ENCODE measurements at places on chromosomes 2 and 18.

- DNase-seq: no peak
These were observed 42.1 kb downstream of the ZC3H6 start for GRCh38 chr2:112317303-112318158.

DNA sequence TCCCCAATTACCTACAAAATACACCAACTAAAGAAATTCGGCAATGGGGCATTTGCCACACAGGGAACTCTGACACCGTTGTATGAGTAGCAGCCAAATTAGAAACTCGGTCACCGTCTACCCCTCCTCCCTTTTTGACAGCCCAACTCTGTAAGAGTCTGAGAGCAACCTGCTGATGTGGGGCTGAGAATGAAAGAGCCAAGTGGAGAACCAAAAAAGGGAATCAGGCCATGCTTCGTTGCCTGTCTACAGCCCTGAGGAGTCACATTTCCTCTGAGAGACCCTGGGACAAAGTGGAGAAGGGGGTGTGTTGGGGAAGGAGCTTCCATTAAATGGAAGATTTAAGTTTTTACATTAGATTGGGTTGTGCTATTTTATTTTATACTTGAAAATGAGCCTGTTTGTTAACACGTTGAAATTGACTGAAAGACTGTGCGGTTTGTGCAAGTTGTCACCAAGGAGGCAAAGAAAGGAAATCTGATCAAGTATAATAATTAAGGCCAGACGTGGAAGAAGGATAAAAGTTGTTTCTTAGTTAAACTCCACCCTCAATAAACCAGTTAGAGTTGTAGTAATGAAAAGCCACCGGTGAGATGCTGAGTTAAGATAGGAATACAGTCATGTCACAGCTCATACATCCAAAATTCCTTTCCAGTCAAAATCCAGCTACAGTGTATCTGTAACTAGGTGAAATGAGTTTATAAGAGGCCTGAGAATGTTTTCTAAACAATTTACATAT lies 131.7 kb upstream of the CREB1 start:
- no peak for DNase-seq

DNA sequence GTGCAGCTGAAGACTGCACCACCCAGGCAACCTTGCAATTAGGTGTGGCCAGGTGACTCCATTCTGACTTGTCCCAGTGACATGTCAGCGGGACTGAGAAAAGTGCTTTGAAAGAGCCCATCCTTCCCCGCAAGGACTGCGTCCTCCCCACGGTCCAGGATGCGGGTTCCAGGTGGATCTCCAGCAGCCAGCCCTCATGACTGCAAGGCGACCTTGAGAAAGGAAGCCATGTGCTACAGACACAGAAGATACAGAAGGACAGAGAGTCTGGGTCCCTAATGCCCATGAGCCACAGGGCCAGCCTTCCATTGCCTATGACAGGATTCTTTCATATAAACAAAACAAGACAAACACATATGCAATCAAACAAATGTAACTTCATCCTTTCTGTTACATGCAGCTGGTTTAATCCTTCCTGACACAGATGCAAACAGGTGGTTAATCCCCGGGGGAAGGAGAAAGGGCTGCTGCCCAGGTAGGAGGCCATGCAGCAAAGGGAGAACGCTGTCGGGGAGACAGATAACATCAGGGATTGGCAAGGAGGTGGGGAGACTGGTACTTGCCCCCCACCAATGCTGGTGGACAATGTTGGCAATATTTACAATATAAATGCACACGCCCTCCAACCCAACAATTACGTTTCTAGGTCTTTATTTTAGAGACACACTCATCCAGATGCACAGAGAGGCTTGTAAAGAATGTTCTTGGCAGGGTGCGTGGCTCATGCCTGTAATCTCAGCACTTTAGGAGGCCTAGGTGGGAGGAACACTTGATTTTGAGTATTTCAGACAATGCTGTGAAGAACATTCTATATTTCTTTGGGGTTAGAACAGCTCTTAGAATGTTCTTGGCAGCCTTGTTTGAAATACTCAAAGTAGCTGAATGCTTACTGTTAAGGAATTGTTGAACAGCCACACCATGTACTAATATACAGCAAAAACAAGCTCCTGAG lies 64.8 kb downstream of the NCAPH start:
- no peak for DNase-seq

DNA sequence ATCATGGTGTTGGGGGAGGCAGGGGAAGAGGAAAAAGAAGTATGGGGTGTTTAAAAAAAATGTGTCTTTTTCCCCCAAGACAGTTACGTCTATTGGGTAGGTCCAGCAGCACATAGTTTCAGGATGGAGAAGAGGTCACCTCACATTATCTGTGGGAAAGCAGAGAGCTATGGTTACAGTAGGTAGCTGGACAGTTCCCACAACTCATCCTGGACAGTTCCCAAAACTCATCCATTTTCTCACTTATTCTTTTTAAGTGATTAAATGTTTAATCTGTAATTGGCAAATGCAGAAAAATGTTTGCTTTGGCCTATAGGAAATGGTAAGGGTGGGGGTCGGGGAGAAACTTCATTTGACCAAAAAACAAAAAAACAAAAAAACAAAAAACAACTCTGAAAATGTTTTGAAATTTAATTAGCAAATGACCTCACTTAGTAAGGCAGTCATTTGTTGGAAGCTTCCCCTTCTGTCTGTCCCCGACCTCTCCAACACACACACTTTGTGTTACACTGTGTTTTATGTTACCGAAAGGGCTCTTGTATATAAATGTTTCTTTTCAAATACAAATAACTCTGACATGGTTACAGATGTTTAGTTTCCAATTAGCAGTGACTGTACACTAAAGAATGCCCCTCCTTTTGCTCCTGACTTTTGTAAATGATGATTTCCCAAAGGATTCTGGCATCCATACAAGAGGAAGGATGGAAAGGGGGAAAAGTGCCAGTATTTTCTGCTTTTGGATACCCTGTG lies 173.3 kb upstream of the ZFP36L2 start:
- no peak for DNase-seq

- no peak for DNase-seq
These were observed 183.4 kb downstream of the PTGR3 start for GRCh38 chr18:75025573-75025972.

DNA sequence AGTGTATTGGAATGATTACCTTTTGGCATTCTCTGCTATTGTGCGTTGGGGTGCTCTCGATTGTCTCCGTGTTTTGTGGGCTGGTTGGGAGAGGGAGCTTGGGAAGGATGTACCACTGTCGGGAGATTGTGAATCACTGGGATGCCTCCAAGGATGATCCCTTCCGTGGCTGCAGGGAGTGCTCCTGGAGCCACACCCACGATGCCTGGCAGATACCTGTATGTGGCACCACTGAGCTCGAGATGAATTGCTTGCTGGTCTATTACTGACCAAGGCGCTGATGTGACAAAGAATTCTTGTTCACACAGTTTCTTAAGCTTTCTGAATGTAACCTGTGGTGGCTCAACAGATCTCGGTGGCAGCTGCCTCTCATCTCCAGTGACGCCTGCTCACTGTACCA lies 159.7 kb upstream of the LHCGR start:
- DNase-seq: no peak

GRCh38 chr18:79881695-79882094 lies 69.8 kb downstream of the SLC66A2 start:
- DNase-seq: no peak

GRCh38 chr2:112095681-112096080 lies 40.6 kb downstream of the TMEM87B start:
- DNase-seq: no peak

DNA sequence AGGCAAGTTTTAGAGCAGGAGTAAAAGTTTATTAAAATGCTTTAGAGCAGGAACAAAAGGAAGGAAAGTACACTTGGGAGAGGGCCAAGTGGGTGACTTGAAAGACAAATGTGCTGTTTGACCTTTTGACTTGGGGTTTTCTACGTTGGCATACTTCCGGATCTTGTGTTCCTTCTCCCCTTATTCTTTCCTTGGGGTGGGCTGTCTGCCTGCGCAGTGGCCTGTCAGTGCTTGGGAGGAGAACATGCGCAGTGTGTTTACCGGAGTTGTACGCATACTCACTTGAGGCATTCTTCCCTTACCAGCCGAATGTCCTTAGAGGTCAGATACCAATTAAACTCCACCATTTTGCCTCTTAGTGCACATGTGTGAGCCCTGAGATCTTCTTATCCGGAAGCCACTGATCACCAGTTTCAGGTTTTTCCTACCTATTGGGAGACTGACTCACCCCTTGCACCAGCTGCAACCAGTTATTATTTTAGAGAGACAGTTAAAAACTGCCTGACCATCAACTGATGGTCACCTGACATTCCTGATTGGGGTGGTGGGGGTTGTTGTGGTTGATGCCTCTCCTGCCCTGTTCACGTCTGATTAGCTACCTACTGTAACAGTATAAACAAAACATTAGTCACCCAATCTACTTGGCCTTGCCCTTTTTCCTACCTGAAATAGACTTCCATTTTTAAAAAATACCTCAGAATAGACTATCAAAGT lies 67.5 kb downstream of the NYAP2 start:
- no peak for DNase-seq

- DNase-seq: no peak
These were observed 74.7 kb downstream of the PSMG2 start for GRCh38 chr18:12777500-12777944.

DNA sequence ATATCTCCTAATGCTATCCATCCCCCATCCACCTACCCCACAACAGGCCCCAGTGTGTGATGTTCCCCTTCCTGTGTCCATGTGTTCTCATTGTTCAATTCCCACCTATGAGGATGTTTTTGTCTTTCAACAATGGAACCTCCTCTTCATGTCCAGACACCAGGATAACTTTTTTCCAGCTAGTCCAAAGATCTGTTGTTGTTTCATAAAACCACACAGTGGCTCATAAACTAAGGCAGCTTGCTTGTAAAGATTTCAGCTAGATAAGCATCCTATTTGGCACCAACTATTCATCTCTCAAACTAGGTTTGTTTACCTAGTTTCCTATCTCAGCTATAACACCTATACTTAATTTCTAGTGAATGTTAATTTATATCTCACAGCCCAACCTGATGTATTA lies 937.7 kb downstream of the TRIB2 start:
- no peak for DNase-seq

DNA sequence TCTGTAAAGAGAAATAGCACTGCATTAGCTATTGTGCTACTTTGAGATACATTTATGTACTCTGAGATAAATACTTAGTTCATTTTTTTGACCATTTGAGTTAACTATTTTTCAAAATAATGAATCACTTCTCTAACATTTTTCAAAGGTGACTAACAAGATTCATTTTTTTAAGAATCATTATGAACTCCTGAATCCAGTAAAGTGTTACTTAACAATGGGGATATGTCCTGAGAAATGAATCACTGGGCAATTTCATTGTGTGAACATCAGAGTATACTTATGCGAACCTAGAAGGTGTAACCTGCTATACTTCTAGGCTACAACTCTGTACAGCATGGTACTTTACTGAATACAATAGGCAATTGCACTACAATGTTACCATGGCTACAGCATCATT lies 355.8 kb downstream of the ARL6IP6 start:
- no peak for DNase-seq

DNA sequence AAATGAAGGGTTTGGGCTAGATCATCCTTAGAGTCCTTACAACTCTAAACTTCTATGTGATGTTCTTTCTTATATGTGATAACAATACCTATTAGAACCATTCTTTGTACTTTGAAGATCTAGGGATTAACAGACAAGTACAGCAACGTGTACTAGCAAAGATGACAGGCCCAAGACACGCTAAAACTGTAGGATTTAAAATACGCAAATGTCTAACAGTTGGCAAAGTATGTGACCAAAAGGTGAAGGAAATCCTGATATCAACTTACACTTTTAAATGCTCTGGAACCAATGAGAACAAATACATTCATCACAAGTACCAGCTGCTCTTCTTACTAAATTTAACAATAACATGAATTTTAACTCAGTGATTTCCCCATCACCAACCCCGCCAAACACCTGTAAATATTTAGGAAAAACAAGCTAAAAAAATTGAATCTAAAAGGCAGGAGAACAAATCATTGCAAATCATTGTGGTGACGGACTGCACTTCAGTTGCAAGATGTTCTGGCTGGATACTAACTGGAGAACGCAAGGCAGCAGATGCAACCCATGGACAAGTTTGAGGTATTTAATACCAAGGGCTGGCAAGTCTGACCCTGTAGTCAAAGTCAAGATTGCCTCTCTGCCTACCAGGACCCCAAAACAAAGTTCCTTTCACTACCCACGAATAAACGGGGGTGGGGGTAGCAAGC lies 1.4 kb downstream of the ANKRD44 start:
- DNase-seq: no peak

DNA sequence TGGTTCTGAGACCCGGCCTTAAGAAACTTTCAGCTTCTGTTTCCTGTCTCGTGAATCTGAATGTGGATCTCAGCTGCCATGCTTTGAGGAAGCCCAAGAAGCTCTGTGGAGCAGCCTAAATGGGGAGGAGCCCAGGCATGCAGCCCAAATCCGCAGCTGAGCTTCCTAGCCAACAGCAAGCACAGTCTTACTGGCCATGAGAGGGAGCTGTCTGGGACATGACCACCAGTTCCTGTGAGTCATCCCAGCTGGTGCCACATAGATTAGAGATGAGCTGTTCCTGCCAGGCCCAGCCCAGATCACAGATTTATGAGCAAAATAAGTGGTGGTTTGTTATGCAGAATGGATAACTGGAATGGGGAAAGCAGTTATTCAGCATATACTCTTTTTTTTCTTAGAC lies 224.4 kb upstream of the APCDD1 start:
- DNase-seq: no peak

- no peak for DNase-seq
These were observed 49.7 kb downstream of the BABAM2 start for GRCh38 chr2:27940090-27940671.

DNA sequence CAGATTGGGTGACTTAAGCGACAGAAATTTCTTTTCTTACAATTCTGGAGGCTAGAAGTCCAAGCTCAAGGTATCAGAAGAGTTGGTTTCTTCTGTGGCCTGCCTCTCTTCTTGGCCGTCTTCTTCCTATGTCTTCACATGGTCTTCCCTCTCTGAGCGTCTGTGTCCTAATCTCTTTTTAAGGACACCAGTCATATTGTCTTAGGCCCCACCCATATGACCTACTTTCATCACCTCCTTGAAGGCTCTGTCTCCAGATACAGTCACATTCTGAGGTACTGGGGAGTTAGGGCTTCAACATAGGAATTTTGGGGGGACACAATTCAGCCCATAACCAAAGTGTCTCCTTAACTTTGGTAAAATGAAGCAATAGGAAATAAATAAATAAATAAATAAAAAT lies 110.9 kb upstream of the EPC2 start:
- DNase-seq: no peak

DNA sequence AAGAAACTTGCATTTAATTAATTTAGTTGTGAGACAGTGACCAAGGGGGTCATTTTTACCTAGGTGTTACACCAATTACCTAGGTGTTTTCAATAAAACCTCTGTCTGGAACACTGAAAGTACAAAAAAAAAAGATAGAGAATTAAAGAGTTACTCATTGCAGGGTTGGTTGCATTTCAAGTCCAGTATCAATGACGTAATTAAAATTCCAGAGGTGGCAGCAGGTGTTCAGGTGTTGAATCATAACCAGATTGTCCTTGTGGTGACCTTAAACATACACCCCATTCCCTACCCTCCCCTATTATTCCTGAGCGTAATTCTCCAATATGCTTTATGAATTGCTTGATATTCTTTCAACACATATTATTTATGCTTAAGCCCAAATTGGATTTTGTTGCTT lies 352.0 kb upstream of the SLC8A1 start:
- no peak for DNase-seq

All from stimulated activated CD4-positive, alpha-beta T cell treated with anti-CD3 and anti-CD28 coated beads, TNF-alpha, amount 100 ng/mL, for 24 hours (primary cell).